ENCODE measurements at places on chromosomes 3 and 15. TPM values are rescaled to one million over a fixed set of nuclear protein-coding genes. Genes with fewer than 3 reads are reported as not detected.

DNA sequence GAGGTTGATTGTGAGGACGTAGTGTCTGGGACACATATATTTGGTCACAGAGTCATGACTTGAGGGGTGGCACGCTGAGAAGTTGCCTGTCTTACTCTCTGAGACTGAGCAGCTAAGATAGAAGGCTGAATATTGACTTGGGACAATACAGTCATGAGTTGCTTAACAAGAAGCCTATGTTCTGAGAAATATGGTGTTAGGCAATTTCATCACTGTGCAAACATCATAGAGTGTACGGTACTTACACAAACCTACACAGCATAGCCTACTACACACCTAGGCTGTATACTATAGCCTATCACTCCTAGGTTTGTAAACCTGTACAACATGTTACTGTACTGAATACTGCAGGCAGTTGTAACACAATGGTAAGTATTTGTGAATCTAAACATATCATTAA is 30.3 kb upstream of the SPESP1 start:
- H3K36me3 ChIP-seq: no peaks in the 10 kb centered on the region
- no peak overlapping the region for H3K27ac ChIP-seq
- no peak overlapping the region for H3K4me3 ChIP-seq

XCR1 gene
- 0.18 TPM for total RNA-seq

DNA sequence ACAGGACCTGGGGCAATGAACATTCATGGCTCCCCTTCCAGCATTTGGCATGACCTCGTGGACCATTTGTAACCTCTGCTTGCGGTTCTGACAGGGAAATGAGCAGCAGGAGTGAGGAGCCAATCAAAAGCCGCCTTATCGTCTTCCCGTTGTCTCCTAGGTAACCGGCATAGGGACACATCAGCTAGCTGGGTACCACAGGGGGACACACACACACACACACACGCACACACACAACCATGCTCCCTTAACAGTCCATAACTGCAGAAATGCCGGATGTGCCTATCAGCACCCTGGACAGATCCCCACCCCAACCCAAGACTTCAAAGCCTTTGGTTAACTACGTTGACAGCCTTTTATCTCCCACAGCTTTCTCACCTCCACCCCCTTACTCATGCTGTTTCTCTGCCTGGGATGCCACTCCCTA is 53.4 kb upstream of the CCDC174 start:
- no peak overlapping the region for H3K4me3 ChIP-seq
- H3K27ac ChIP-seq: no peak overlapping the region
- peaks cover 89% of the 10 kb centered on the region for H3K27me3 ChIP-seq
- H3K4me1 ChIP-seq: no peaks in the 10 kb centered on the region
- H3K36me3 ChIP-seq: no peaks in the 10 kb centered on the region

TMEM41A gene
- total RNA-seq: 37.2 TPM

DNA sequence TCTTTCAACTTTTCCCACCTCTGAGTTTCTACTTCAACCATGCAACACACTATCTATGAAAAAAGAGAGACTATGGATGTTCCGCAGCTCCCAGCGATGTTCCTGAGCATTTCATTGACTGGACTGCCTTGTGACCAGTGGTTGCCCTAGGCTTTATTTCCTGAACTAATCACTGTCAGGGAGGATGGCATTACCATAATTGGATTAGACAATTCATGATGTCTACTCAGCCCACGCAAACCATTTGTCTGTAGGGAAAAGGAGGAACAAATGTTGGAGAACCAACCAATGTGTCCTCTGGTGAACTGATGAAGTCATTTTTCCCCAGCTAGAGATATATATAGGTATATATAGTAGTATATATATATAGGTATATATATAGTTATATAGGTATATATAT is 229.3 kb upstream of the MCTP2 start:
- H3K4me3 ChIP-seq: no peak overlapping the region
- H3K27ac ChIP-seq: no peak overlapping the region
- peaks cover 3% of the 10 kb centered on the region for H3K27me3 ChIP-seq
- H3K4me1 ChIP-seq: no peaks in the 10 kb centered on the region
- DNase-seq: no peak
- no peaks in the 10 kb centered on the region for H3K36me3 ChIP-seq

DNA sequence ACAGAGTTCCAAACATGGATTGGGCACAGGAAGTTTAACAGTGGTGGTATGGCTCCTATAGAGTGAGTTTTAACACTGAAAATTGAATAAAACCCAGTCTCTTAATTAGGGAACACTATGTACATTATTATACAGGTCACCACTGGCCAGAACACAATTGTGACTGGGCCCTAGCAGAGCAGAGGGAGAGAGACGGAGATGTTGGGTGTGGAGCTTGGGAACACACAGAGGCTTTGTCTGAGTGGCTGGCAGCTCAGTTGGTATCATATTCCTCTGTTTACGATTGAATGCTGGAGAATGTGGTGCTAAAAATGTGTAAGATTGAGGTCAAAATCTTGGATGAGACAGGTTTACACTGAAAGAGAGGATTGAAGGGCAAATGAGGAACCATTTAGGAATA is 6.8 kb upstream of the MOBP start:
- H3K36me3 ChIP-seq: no peaks in the 10 kb centered on the region
- no peaks in the 10 kb centered on the region for H3K27me3 ChIP-seq
- no peaks in the 10 kb centered on the region for H3K4me1 ChIP-seq
- no peak overlapping the region for H3K27ac ChIP-seq
- no peak overlapping the region for H3K4me3 ChIP-seq

ITIH1 gene
- total RNA-seq: not detected

NLGN1 gene
- 1.4 TPM for total RNA-seq

DNA sequence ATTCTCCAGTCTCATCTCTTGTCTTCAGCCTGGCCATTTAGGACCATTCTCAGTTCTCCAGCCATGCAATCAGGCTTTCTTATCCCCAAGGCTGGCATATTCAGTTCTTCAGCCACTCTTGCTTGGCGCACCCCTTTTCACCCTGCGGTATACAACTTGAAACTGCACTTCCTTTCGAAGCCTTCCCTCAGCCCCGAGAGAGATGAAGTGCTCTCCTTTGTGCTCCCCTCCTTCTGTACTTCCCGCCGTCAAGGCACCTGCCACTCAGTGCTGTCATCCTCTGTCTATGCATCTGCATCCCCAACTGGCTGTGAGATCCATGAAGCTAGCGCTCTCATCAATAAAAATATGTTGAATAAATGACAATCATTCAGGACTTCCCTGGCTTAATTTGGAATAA is 45.7 kb downstream of the MORC1 start:
- H3K4me3 ChIP-seq: no peak overlapping the region
- H3K27ac ChIP-seq: no peak overlapping the region
- DNase-seq: no peak
- no peaks in the 10 kb centered on the region for H3K27me3 ChIP-seq

SRGAP3 gene
- 12.9 TPM for total RNA-seq

GRCh38 chr15:22918596-22919140 is 61.5 kb downstream of the CYFIP1 start:
- no peaks in the 10 kb centered on the region for H3K4me1 ChIP-seq
- DNase-seq: no peak
- H3K27ac ChIP-seq: no peak overlapping the region
- no peaks in the 10 kb centered on the region for H3K36me3 ChIP-seq

- H3K36me3 ChIP-seq: no peaks in the 10 kb centered on the region
- no peak overlapping the region for H3K4me3 ChIP-seq
- no peak overlapping the region for H3K27ac ChIP-seq
- DNase-seq: no peak
Measured at GRCh38 chr3:42535981-42536784, 33.7 kb downstream of the VIPR1 start.

PTH1R gene
- not detected for total RNA-seq

CFAP100 gene
- not detected for total RNA-seq

AP3B2 gene
- not detected for total RNA-seq

GRCh38 chr3:128814519-128815317 is 64.7 kb upstream of the ACAD9 start:
- DNase-seq: no peak
- H3K27ac ChIP-seq: no peak overlapping the region
- peaks cover 41% of the 10 kb centered on the region for H3K36me3 ChIP-seq
- no peaks in the 10 kb centered on the region for H3K27me3 ChIP-seq
- no peaks in the 10 kb centered on the region for H3K4me1 ChIP-seq

CISH gene
- total RNA-seq: 2.7 TPM

DNA sequence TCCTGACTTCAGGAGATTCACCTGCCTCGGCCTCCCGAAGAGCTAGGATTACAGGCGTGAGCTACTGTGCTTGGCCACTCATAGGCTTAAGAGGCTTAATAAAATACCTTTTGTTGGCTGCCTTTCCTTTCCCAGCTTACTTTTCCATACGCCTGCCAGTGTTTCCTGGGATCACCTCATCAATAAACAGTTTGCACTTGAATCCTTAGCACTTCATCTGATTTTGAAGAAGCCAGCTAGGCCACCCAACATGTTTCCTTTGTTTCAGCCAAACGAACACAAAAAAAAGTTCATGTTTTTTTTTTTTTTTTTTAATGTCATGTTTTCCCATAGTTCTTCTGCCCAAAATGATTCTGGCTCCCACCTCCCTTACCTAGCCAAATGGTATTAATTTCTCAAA is 92.3 kb downstream of the RAP2B start:
- no peak for DNase-seq
- H3K36me3 ChIP-seq: no peaks in the 10 kb centered on the region
- H3K27me3 ChIP-seq: no peaks in the 10 kb centered on the region
- no peak overlapping the region for H3K27ac ChIP-seq
- H3K4me3 ChIP-seq: no peak overlapping the region

GRCh38 chr15:67080900-67081431 is 15.6 kb downstream of the SMAD3 start:
- no peak for DNase-seq
- H3K27me3 ChIP-seq: no peaks in the 10 kb centered on the region
- H3K4me1 ChIP-seq: peaks cover 96% of the 10 kb centered on the region
- H3K36me3 ChIP-seq: peaks cover 27% of the 10 kb centered on the region
- H3K27ac ChIP-seq: peak overlapping the region; percentile 67

TMEM40 gene
- 30.5 TPM for total RNA-seq

NDN gene
- not detected for total RNA-seq

PRSS50 gene
- total RNA-seq: 0.50 TPM

GRCh38 chr3:80018375-80018774 is 250.6 kb upstream of the ROBO1 start:
- no peaks in the 10 kb centered on the region for H3K4me1 ChIP-seq
- H3K36me3 ChIP-seq: no peaks in the 10 kb centered on the region
- H3K4me3 ChIP-seq: no peak overlapping the region
- H3K27me3 ChIP-seq: no peaks in the 10 kb centered on the region

Data from PC-9 (cell line).